Activated T-cell treated with anti-CD3 and anti-CD28 coated beads, Interleukin-2, amount 50 U/mL, for 72 hours (primary cell): ENCODE measurements at places on chromosomes 11 and 22. TPM values are rescaled to one million over a fixed set of nuclear protein-coding genes. Genes with fewer than 3 reads are reported as not detected.

GRCh38 chr11:127640561-127641451, 640.2 kb upstream of the KIRREL3 start:
- no peaks in the 10 kb centered on the region for H3K36me3 ChIP-seq
- H3K27ac ChIP-seq = no peak overlapping the region
- DNase-seq = no peak
- H3K4me3 ChIP-seq = no peak overlapping the region

GRCh38 chr11:44770401-44770800, 43.6 kb downstream of the TSPAN18 start:
- no peak overlapping the region for H3K4me3 ChIP-seq
- H3K27ac ChIP-seq = no peak overlapping the region
- DNase-seq = no peak
- H3K4me1 ChIP-seq = peaks cover 16% of the 10 kb centered on the region
- H3K27me3 ChIP-seq = no peaks in the 10 kb centered on the region
- peaks cover 5% of the 10 kb centered on the region for H3K36me3 ChIP-seq

- no peaks in the 10 kb centered on the region for H3K4me1 ChIP-seq
- no peak for DNase-seq
- no peak overlapping the region for H3K27ac ChIP-seq
- H3K36me3 ChIP-seq = peaks cover 1% of the 10 kb centered on the region
- no peaks in the 10 kb centered on the region for H3K27me3 ChIP-seq
Measured at GRCh38 chr11:80024119-80024518, 583.3 kb upstream of the TENM4 start.

GRCh38 chr11:110947096-110947495, 234.9 kb upstream of the ARHGAP20 start:
- DNase-seq = no peak
- H3K4me1 ChIP-seq = no peaks in the 10 kb centered on the region
- no peak overlapping the region for H3K27ac ChIP-seq
- H3K4me3 ChIP-seq = no peak overlapping the region
- H3K27me3 ChIP-seq = no peaks in the 10 kb centered on the region

Gene LRRC10B
- not detected for total RNA-seq

DNA sequence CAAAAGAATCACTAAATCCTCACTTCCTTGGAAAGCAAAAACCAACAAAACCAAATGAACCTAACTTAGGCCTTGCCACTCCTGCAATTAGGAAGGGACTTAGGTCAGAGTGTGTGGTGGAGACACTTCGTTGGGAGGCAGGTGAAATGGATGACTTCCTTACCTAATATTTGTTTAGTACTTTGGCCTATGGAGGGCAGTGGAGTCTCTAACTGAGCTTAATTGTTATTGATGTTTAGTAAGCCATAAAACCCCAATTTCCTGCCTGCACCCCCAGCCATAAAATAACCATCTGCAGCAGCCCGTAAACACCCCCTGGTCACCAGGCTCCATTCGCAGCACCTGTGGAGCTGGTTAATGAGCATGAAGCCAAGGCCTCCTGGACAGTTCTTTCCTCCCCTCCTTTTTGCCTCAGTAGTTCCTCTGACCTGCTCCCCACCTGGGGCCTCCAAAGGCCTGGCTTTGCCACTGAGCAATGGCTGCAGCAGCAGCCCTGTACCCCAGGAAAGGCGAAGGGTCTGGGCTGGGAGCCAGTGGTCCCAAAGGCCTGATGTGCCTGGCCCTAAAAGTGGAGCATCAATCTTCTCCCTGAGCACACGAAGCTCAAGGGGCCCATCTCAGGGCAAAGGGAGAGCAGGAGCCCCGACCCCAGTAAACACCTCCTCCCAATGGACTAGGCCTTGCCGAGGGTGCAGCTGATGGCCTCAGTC, 15.6 kb upstream of the SYT13 start:
- no peaks in the 10 kb centered on the region for H3K4me1 ChIP-seq
- H3K27ac ChIP-seq = no peak overlapping the region
- no peak overlapping the region for H3K4me3 ChIP-seq

Gene PGA5
- total RNA-seq = not detected

Gene TRIM51
- not detected for total RNA-seq

GRCh38 chr11:134236834-134237556, 12.5 kb downstream of the VPS26B start:
- no peak overlapping the region for H3K27ac ChIP-seq
- H3K27me3 ChIP-seq = no peaks in the 10 kb centered on the region
- peaks cover 1% of the 10 kb centered on the region for H3K36me3 ChIP-seq
- peaks cover 9% of the 10 kb centered on the region for H3K4me1 ChIP-seq
- no peak overlapping the region for H3K4me3 ChIP-seq
- DNase-seq = no peak

DNA sequence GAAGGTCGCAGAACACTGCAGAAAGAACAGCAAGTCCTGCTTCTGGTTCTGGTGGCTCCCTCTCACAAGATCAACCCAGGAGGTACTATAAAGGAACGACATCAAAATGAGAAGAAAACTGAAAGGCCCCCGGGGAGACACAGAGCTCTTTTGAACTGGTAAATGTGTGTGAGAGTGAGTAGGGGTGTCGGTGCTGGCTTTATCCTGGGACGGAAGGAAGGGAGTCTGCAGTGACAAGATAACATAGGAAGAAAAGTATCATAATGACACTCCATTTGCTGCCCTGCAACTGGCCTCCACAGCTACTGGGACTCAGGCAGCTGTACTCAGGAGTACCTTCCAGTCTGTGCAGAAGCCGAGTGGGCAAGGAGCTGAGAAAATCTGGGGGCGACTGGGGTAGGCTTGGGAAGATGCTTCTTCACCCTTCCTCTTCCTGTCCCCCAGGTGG, 60.9 kb downstream of the ENTHD1 start:
- no peak for DNase-seq
- H3K36me3 ChIP-seq = no peaks in the 10 kb centered on the region
- peaks cover 17% of the 10 kb centered on the region for H3K4me1 ChIP-seq
- H3K27me3 ChIP-seq = peaks cover 32% of the 10 kb centered on the region
- peak overlapping the region; percentile 38 for H3K4me3 ChIP-seq
- no peak overlapping the region for H3K27ac ChIP-seq

GRCh38 chr11:77067861-77068443, 1.2 kb downstream of the CAPN5 start:
- no peaks in the 10 kb centered on the region for H3K27me3 ChIP-seq
- no peak overlapping the region for H3K27ac ChIP-seq
- H3K36me3 ChIP-seq = no peaks in the 10 kb centered on the region
- H3K4me3 ChIP-seq = peak overlapping the region; percentile 60

Gene IRAG1
- 0.09 TPM for total RNA-seq

- no peak overlapping the region for H3K4me3 ChIP-seq
- peaks cover 4% of the 10 kb centered on the region for H3K36me3 ChIP-seq
- no peaks in the 10 kb centered on the region for H3K27me3 ChIP-seq
- H3K27ac ChIP-seq = no peak overlapping the region
Measured at GRCh38 chr11:39288011-39288410, 2171.4 kb downstream of the LRRC4C start.

DNA sequence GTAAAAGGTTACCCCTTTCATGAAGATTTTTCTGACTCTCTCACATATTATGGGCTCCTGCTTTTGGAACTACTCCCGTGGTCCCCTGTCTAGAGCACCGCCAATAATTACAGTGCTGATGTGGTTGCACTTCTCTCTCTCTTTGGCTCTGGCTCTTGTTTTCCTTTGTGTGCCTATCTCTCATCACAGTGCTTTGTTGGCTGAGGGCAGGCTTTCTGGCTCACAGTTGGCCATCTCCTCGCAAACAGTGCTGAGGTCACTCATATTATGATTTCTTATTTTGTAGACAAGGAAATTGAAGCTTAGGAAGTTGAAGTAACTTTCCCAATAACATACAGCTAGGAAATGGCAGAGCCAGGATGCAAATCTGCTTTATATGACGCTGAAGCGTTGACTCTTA, 192.5 kb downstream of the DDX10 start:
- H3K27ac ChIP-seq = no peak overlapping the region
- no peak for DNase-seq
- no peaks in the 10 kb centered on the region for H3K27me3 ChIP-seq
- peaks cover 37% of the 10 kb centered on the region for H3K4me1 ChIP-seq

DNA sequence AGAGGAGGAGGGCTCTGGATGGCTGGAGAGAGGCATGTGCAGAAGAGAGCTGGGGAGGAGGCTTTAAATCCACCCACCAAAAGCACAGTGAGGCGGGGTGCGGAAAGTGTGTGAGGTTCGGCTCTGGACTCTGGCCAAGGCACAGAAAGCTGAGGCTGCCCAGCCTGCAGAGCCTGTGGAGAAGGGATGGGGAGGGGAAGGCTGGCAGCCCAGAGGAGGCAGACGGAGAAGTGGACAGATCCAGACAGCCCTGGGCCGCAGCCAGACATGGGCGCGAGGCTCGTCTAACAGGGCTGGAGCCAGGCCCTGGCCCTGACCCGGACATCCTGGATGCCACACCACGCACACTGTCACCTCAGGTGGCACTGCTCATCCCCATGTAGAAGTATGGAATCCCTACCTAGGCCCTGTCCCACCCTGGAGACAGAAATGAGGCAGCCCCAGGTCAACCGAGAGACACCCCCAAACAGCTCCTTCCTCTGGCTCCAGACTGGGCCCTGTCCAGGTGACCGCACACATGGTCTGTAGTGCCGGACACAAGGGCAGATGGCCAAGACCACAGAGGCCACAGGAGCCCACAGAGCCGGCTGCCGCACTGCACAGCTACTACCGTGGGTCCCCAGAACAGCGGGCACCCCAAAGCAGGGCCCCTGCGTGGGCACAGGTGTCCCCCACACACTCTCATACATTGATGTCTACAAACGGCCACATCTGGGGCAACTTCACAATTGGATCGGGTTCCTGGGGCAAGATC, 16.6 kb upstream of the MOB2 start:
- H3K36me3 ChIP-seq = peaks cover 2% of the 10 kb centered on the region
- no peaks in the 10 kb centered on the region for H3K27me3 ChIP-seq
- DNase-seq = no peak
- peaks cover 14% of the 10 kb centered on the region for H3K4me1 ChIP-seq
- H3K27ac ChIP-seq = no peak overlapping the region

GRCh38 chr11:104033561-104033960, 2.9 kb upstream of the DDI1 start:
- no peaks in the 10 kb centered on the region for H3K36me3 ChIP-seq
- H3K27me3 ChIP-seq = no peaks in the 10 kb centered on the region
- DNase-seq = no peak

GRCh38 chr11:8686325-8686724, 3.7 kb downstream of the RPL27A start:
- H3K36me3 ChIP-seq = peaks cover 18% of the 10 kb centered on the region
- H3K27ac ChIP-seq = peak overlapping the region; percentile 96
- no peak for DNase-seq
- H3K4me3 ChIP-seq = peak overlapping the region; percentile 95

- H3K4me3 ChIP-seq = no peak overlapping the region
- no peaks in the 10 kb centered on the region for H3K4me1 ChIP-seq
- no peaks in the 10 kb centered on the region for H3K36me3 ChIP-seq
- H3K27ac ChIP-seq = no peak overlapping the region
- no peak for DNase-seq
Measured at GRCh38 chr11:21707116-21707739, 485.7 kb upstream of the ANO5 start.

Gene OR56B1
- 0.56 TPM for total RNA-seq

DNA sequence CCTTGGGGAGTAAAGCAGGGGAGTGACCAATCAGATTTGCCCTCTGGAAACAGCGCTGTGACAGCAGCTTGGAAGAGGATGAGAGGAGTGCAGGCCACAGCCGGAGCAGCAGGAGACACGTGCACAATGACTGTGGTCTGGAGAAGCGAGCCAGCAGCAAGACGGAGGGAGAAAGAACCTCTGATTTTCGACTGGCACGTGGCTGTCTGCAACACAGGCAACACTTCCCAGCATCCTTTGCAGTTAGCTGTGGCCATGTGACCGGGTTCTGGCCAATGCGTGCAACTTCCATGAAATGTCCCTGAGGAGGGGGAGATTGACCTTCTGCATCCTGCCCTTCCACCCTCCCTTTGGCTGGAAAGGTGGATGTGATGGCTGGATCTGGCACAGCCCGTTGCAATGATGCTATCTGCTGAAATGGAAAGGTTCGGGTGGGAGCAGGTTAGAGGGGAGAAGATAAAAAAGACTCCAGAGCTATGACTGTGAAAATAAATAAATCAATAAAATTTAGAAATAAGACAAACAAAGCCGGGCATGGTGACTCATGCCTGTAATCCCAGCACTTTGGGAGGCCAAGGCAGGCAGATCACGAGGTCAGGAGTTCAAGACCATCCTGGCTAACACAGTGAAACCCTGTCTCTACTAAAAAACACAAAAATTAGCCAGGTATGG, 15.6 kb downstream of the PLA2G6 start:
- H3K4me1 ChIP-seq = peaks cover 12% of the 10 kb centered on the region
- no peak overlapping the region for H3K4me3 ChIP-seq
- no peaks in the 10 kb centered on the region for H3K27me3 ChIP-seq
- DNase-seq = no peak
- H3K36me3 ChIP-seq = peaks cover 4% of the 10 kb centered on the region
- no peak overlapping the region for H3K27ac ChIP-seq

GRCh38 chr22:19896665-19897355, 42.1 kb upstream of the GNB1L start:
- H3K27me3 ChIP-seq = no peaks in the 10 kb centered on the region
- H3K36me3 ChIP-seq = no peaks in the 10 kb centered on the region
- H3K4me1 ChIP-seq = peaks cover 49% of the 10 kb centered on the region
- H3K27ac ChIP-seq = no peak overlapping the region

GRCh38 chr11:43582863-43583462, 97.6 kb upstream of the HSD17B12 start:
- peaks cover 24% of the 10 kb centered on the region for H3K4me1 ChIP-seq
- no peak overlapping the region for H3K27ac ChIP-seq
- no peak for DNase-seq
- H3K36me3 ChIP-seq = peaks cover 3% of the 10 kb centered on the region
- H3K27me3 ChIP-seq = peaks cover 90% of the 10 kb centered on the region

GRCh38 chr11:107679255-107680024, 32.4 kb downstream of the SLN start:
- no peak for DNase-seq
- H3K27me3 ChIP-seq = peaks cover 19% of the 10 kb centered on the region
- H3K4me1 ChIP-seq = no peaks in the 10 kb centered on the region
- no peak overlapping the region for H3K27ac ChIP-seq
- H3K36me3 ChIP-seq = no peaks in the 10 kb centered on the region
- no peak overlapping the region for H3K4me3 ChIP-seq

- peak; percentile 72 for DNase-seq
- peaks cover 60% of the 10 kb centered on the region for H3K4me1 ChIP-seq
- H3K27ac ChIP-seq = no peak overlapping the region
- no peaks in the 10 kb centered on the region for H3K36me3 ChIP-seq
Measured at GRCh38 chr22:37275622-37276021, 6.7 kb upstream of the CYTH4 start.
